ENCODE measurements at places on chromosomes 4 and X.

DNA sequence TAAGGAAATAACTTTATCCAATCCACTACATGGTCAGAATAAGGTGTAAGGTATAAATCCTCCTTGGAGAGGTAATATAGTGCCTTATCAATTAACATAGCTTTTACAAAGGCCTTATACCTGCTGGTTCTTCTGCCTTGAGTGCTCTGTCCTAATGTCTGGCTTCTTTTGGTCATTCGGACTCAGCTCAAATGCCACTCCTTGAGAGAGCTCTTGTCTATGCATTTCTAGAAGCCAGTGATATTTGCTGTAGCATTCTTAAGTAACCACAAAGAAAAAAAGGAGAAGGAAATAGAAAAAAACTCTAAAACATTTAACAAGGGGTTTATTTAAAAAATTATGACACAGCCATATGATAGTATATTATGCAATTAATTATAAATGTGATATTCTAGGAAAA, 444.8 kb upstream of the SLIT2 start:
- no peak for DNase-seq

GRCh38 chrX:106932492-106932923, 12.3 kb downstream of the CLDN2 start:
- no peak for DNase-seq

DNA sequence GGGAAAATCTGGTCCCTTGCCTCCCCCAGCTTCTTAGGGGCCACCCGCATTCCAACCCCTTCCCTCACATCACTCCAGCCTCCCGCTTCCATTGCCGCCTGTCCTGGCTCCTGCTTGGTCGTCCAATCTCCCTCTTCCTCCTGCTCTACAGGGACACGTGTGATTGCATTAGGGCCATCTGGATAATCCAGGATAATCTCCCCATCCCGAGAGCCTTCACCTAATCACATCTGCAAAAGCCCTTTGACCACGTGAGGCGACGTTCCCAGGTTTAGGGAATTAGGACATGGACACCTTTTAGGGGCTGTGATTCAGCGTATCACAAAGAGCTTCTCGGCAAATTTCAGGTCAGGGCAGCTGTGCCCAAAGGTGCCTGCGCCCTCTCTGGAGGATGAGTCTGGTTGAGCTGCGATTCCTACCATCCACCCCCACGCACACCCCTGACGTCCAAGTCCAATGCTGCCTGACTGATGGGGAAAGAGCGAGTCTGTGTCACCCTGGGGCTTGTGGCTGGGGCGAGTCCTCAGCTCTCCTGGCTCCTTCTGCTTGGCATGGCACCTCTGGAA, 104.6 kb downstream of the PSAPL1 start:
- DNase-seq = no peak

- DNase-seq = no peak
Observed at GRCh38 chr4:37769391-37769989, 57.0 kb upstream of the PGM2 start.

GRCh38 chr4:1152290-1152689, 20.1 kb downstream of the SPON2 start:
- no peak for DNase-seq

GRCh38 chrX:136762820-136763452, 17.8 kb downstream of the ARHGEF6 start:
- DNase-seq = no peak

DNA sequence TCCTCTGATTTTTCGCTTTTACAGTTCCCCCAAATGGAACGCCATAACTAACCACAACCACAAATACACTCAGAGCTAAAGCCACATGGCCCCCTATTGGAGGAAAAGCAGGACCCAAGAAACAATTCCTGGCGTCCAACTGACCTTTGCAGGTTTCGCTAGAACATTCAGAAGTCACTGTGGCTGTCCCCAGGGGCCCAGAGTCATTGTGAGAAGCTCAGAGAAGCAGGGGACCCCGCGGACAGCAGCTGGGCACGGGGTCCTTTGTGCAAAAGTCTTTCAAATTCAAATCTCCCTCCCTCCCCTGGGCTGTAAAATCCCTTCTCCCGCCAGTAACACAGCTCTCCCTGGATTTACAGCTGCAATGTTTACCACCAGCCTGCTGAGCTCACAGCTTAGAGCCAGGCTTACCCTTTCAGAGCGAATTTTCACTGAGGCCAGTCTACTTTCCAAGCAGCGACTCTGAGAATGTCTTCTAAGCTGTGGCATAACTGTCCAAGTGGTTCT, 214.8 kb downstream of the CRLF2 start:
- no peak for DNase-seq

DNA sequence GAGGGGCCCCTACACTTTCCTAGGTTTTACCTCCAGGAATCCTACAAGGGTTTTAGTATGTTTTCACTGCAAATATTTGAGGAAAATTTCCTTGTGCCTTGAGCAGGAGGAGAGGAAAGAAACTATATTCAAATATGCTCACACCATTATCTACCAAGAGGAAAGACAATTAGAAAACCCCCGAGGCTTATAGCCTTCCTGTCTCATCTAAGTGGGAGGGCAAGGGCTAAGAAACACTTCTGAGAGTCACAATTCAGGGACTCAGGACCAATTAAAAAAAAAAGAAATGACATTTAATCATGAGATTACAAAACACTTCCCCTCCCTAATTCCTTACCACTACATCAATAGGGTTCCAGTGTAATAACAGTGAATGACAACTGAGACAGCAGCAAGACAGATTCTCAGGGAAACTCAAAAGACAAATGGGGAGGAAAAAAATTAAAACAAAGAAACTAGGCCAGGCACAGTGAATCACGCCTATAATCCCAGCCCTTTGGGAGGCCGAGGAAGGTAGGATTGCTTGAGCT, 45.6 kb downstream of the ATRX start:
- DNase-seq = no peak

DNA sequence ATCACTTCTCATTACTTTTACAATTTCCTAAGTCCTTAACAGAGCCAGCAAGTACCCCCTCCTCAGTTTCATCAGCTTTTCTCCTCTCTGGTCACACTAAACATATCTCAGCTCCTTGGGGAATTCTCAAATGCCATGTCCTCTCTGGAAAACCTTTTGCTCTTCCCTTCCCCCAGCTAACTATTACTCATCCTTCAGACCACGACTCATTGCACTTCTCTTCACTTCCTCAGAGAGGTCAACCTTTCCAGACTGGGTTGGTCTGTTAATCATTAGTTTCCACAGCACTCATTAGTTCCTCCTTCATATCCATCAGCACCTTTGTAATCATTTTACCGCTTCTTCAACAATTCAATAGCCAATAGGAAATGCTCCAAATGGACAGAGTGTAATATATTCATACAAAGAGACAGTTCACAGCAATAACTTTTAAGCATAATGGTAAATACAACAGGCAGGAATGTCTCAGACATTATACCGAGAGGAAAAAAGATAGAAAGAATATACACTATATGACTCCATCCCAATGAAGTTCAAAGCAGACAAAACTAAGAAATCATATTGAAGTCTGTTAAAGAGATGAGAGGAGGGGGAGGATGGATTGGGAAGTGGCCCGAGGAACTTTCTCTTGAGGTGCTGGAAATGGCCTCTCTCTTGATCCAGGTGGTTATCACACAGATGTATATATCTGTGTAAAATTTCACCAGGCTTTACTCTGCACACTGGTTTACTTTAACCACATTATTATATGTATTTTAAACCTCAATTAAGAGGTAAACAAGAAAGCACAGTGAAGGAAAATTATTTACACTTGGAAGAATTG, 39.6 kb downstream of the DDX60L start:
- no peak for DNase-seq

- no peak for DNase-seq
Observed at GRCh38 chr4:34280131-34280530, 1964.2 kb downstream of the ARAP2 start.

DNA sequence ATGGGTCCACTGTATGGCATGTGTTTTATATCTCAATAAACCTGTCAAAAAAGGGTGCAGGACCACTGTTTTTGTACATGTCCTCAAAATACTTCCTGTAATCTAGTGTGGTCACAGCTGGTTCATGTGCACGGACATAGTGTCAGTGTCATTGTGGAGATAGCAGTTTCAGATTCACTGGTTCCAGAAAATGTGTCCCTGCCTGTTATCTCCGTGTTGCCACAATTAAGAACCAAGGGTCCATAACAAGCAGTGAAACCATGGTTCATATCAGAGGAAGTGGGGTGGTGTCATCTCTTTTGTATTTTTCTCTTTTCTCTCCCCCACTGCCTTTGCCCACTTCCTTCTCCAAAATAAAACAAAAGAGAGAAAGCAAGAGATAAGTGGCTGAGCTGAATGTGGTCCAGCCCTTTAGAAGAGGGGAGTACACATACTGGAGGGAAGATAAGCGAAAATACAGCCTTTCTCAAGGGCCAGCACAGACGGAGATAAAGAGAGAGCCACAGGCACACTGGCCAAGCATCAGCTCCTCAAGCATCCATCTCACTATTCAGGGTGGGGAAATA, 51.2 kb downstream of the TBL1X start:
- no peak for DNase-seq

Measured in hippocampal formation (tissue), 2 donors.